Erythroblast (primary cell): ENCODE measurements at places on chromosomes 1 and 21.
A peak's percentile ranks its signal among the peaks of the same experiment; 100 is the strongest.

GRCh38 chr1:59039551-59039950 lies 255.7 kb upstream of the JUN start:
- DNase-seq = no peak

DNA sequence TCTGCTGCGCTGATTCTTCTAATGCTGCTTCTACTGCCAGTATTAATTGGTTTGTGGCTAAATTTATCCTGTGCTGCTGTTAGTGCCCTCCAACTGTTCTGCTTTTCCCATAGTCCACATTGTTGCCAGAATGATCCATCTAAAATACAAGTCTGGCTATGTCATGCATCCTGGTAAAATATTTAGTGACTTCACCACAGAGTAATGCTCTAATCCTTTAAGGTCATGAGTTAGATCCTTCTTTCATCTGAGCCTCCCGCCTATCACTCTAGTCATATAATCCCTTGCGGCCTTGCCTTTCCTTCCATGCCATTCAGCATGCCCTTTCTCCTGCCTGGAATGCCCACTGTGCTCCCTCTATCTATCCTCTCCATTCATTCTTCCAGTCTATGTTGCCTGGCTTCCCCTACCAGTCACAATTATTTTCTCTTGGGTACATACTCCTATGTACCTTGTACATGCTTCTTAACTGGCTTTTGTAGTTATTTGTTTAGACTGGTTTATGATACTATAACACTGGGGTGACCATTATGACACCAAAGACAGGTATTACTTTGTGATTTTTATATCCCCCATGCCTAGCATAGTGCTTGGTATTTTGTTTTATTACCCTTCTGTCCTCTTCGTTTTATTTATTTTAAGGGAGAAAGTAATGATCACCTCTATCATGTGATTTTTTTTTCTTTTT lies 144.0 kb downstream of the MAGI3 start:
- no peak for DNase-seq

- DNase-seq = no peak
Observed at GRCh38 chr1:95699149-95699953, 465.3 kb downstream of the RWDD3 start.

- no peak for DNase-seq
Observed at GRCh38 chr1:209756615-209757445, 977 bp downstream of the TRAF3IP3 start.

GRCh38 chr1:45393718-45394302 lies 53.6 kb upstream of the MUTYH start:
- DNase-seq = no peak

DNA sequence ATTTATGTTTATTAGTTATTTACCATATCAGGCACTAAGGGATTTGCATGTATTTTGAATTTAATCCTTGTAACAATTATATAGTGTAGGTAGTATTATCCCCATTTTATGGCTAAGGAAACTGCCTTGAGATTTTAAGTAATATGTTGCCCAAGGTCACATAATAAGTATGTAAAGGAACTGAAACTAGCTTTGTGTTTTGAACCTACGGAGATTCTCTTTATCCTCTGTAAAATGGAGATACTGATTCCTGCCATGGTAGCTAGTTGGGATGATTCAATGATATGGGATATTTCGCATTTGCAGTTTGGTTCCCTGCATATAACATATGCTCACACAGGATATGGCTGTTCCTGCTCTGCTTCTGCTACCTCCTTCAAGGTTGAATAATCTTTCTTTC lies 144.3 kb downstream of the ST6GALNAC3 start:
- DNase-seq = no peak

DNA sequence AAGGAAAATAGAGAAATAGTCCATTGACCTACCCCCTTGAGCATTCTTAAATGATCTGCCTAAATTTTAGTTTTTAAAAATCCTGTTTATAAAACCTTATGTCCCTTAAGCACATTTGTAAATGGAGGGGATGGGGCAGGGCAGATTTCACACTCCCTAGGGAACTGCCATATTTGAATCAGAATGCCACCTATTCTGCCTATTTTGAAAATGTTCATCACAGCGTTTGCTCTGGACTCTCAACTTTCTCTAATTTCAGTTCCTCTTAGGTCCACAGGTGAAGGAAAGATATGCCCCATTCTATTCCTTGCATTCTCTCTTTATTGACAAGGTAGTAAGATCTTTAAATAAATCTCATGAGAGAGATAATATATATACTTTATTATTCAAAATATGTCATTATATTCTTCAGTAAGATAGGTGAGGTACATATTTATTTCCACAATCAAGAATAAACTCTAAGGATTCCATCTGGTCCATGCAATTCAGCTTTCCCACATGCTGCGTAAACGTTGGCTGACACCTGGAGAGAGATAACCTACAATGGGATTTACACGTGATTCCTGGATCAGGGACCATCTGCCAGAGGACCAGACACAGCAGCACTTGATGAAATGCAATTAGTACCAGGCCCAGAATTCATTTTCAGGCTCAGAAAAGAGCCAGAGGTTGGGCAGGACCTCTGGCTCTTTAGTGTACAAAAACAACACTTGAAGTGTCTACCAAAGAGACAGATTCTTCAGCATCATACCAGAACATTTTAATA lies 1.2 kb upstream of the LPGAT1 start:
- no peak for DNase-seq

DNA sequence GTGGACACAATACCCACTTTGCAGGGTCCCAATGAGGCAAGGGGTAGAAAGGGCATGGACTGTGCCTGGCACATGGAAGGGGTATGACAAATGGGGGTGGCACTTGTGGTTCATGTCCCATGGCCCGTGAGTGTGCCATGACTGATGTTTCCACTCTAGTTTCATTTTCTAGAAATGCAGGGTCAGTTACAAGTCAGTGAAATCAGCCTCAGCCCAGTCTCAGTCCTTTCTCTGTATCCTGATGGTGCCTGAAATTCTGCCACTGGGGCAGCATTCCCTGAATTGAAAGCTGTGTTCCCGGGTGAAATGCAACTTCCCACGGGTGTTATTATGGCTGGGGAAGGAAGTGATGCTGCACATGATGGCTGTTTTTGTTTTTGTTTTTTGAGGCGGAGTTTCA lies 110.8 kb upstream of the ZBTB40 start:
- DNase-seq = no peak

GRCh38 chr1:200029035-200029821 lies 1.7 kb downstream of the NR5A2 start:
- DNase-seq = peak; percentile 44
